SIG-M5 (cell line): ENCODE measurements at places on chromosomes 1 and 21.
A peak's percentile ranks its signal among the peaks of the same experiment; 100 is the strongest.

GRCh38 chr1:17587693-17588047, 48.2 kb downstream of the ARHGEF10L start:
- DNase-seq, result no peak

- no peak for DNase-seq
Observed at GRCh38 chr1:215321802-215322201, 239.3 kb downstream of the KCNK2 start.

GRCh38 chr1:228765168-228765946, 30.1 kb downstream of the RHOU start:
- DNase-seq, result no peak

DNA sequence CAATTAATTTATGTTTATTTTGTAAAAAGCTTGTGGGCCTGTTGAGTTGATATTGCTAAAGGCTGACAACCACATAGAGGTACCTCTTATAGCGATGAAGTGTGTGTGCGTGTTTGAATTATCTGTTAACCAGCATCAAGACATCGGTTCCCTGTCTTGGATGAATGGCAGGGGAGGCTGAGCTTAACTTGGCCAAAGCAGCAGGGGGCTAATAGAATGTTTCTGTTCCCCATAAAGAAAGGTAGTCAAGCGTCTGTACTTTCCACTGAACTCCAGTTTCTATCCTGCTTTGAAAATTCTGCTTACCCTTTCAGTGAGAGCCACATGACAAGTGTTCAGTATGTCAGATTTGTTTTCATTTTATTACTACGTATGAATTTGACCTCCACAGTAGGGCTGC, 63.0 kb downstream of the ROR1 start:
- no peak for DNase-seq

GRCh38 chr1:115198938-115199337, 109.6 kb upstream of the TSPAN2 start:
- no peak for DNase-seq

GRCh38 chr21:42187976-42188653, 30.8 kb upstream of the ABCG1 start:
- peak; percentile 62 for DNase-seq

- DNase-seq, result no peak
Observed at GRCh38 chr1:184035719-184036516, 1.6 kb downstream of the COLGALT2 start.

- DNase-seq, result no peak
Observed at GRCh38 chr21:42656872-42657271, 3.5 kb downstream of the PDE9A start.

GRCh38 chr1:109770331-109771095, 6.8 kb upstream of the EPS8L3 start:
- no peak for DNase-seq

- DNase-seq, result no peak
Observed at GRCh38 chr1:246149543-246149942, 357.5 kb downstream of the SMYD3 start.

GRCh38 chr1:180243517-180244221, 13.6 kb downstream of the LHX4 start:
- no peak for DNase-seq

GRCh38 chr21:34702341-34703170, 33.8 kb downstream of the CLIC6 start:
- DNase-seq, result no peak

DNA sequence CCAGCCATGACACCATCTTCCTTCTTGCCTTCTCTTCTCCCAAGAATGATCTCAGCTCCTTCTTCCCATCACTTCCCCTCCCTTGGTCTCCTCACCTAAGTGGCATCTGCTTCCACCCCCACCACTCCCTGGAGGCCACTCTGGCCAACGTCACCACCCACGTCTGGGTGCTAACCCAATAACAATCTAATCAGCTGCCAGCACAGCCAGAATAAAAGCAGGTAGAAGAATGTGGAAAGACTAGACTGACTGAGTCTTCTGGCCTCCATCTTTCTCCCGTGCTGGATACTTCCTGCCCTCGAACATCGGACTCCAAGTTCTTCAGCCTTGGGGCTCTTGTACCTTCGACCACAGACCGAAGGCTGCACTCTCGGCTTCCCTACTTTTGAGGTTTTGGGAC, 245.3 kb upstream of the CSF3R start:
- DNase-seq, result no peak

- no peak for DNase-seq
Observed at GRCh38 chr1:193338194-193338593, 151.8 kb upstream of the B3GALT2 start.

GRCh38 chr1:230368363-230368762, 57.8 kb downstream of the PGBD5 start:
- DNase-seq, result no peak

DNA sequence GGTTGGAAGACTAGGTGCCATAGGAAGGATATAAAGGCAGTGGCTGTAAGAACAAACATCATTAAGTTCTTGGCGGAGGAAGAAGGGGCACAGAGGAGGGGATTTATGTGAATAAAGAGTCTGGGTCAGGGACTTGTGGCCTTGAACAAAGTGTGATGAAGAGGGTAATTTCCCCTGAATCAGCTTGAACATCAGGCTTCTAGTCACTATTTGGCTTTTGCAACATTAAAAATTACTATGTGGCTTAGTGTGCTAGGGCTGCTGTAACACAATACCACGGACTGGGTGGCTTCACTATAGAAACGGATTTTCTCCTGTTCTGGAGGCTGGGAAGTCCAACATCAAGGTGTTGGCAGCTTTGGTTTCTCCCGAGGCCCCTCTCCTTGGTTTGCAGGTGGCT, 70.5 kb upstream of the CNIH3 start:
- no peak for DNase-seq

GRCh38 chr1:220680085-220680687, 10.0 kb upstream of the C1orf115 start:
- no peak for DNase-seq

GRCh38 chr1:154802982-154803920, 66.8 kb downstream of the KCNN3 start:
- DNase-seq, result no peak

- DNase-seq, result no peak
Observed at GRCh38 chr1:198151688-198152087, 5.1 kb upstream of the NEK7 start.

- no peak for DNase-seq
Observed at GRCh38 chr1:67601955-67602354, 83.0 kb upstream of the GADD45A start.

- DNase-seq, result no peak
Observed at GRCh38 chr1:52727114-52727586, 897 bp downstream of the ZYG11B start.

DNA sequence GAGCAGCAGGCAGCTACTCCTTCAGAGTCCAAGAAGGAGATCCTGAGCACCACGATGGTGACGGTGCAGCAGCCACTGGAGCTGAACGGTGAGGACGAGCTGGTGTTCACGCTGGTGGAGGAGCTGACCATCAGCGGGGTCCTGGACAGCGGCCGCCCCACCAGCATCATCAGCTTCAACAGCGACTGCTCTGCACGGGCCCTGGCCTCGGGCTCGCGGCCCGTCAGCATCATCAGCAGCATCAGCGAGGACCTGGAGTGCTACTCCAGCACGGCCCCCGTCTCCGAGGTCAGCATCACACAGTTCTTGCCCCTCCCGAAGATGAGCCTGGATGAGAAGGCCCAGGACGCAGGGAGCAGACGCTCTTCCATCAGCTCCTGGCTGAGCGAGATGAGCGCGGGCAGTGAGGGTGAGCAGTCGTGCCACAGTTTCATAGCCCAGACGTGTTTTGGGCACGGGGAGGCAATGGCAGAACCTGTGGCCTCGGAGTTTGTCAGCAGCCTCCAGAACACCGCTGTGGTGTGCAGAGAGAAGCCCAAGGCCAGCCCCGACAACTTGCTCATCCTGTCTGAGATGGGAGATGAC, 531.8 kb downstream of the KIF26B start:
- no peak for DNase-seq

DNA sequence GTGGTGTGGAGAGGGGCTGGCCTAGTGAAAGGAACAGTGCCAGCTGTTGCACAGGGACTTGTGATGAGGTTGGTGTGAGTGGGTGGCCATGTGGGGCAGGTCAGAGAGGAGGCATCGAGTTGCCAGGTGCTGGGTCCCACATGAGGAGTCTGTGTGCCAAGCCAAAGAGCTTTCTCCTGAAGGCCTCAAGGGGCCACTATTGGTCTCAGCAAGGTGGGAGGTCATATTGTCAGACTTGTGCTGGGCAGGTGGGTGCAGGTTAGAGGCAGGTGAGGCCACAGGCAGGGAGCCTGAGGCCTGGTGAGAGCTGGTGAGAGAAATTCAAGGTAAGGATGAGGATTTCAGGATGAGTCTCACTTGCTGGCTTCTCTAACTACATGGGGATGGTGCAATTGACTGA, 256.8 kb downstream of the DISC1 start:
- DNase-seq, result no peak
